Keratinocyte (primary cell): ENCODE measurements at places on chromosomes 3 and 15. TPM values are rescaled to one million over a fixed set of nuclear protein-coding genes. Genes with fewer than 3 reads are reported as not detected.

DNA sequence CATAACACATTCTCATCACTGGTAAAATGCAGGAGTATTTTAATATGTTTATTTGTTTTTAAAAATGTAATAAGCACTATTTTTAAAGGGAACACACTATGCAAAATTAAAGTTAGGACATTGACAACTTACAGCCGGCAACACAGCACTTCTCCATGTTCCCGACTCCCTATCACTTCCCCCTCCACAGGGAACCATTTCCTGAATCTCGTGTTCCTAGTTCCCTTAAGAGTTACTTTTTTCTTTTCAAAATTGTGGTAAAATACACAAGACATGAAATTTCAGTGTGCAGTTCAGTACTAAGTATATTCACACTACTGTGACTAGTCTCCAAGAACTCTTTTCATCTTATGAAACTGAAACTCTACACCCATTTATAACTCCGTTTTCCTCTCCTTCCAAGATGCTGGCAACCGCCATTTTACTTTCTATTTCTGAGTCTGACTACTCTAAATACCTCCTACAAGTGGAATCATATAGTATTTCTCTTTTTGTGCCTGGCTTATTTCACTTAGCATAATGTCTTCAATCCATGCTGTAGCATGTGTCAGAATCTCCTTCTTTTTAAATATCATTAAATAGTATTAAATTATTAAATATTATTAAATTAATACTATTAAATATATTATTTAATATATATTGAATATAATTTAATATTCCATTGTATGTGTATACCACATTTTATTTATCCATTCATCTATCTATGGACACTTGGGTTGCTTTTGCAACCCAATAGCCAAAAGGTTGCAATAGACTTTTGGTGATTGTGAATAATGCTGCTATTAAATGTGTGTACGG, 25.9 kb upstream of the UBE2Q2 start:
- no peak for DNase-seq

GRCh38 chr3:15315003-15315402, 17.4 kb downstream of the SH3BP5 start:
- no peak for DNase-seq

VGLL3 gene
- polyA plus RNA-seq: 2.4 to 6.7 TPM (median 2.6 TPM) in 3 replicates

- no peak for DNase-seq
Measured at GRCh38 chr3:8324747-8325146, 176.9 kb upstream of the LMCD1 start.

DNA sequence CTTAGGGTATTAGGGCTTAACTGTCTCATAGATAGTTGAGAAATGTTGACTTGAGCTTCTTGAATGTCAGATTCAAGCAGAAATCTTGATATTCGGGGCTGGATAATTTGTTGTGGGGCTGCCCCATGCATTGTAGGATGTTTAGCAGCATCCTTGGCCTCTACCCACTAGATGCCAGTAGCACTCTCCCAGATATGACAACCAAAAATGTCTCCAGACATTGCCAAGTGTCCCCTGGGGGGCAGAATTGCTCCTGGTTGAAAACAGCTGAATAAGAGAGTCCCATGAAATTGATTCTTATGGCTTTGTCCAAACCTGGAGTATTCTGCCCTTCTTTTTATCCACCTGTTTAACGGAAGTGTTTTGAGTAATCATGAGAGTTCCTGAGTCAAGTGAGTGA, 15.9 kb upstream of the LCMT2 start:
- no peak for DNase-seq
